ENCODE measurements at places on chromosomes 1 and 21.

DNA sequence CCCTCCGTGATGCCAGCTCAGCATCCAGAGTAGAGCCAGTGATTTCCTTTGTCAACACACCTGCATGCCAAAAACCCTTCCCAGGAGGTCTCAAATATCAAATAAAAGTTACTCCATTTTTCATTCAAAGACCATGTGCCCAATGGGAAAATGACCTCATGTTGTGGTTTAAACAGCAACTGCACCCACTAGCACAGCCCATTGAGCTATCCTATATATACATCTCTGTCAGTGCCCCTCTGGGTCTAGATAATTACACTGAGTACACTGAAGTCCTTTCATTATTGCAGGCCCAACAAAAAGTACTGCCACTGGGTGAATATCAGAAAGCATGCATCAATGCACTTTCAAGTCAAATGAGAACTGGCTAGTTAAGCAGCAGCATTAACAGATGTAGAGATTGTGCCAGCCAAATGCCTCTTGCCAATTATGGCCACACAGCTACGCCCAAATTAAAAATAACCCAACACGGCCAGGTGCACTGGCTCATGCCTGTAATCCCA lies 117.7 kb downstream of the SLC45A1 start:
- no peak for DNase-seq

DNA sequence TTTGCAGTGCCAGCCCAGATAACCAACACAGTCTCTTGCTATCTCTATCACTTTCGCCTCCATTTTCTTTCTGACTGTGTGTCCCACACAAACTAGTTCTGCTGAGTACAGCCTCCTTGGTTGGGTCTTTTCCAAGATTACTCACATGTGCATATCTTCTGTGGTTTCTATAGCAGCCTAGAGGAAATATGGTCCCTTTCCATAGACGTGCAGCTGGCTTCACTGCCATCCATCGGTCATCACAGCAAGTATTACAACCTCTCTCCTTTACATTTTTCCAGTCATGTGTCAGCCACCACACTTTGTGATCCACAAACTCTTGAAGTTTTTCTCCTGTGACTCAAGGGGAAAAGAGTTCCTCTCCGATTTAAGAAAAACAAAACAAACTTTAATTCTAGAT lies 893.4 kb upstream of the ADGRL4 start:
- peak; percentile 80 for DNase-seq

DNA sequence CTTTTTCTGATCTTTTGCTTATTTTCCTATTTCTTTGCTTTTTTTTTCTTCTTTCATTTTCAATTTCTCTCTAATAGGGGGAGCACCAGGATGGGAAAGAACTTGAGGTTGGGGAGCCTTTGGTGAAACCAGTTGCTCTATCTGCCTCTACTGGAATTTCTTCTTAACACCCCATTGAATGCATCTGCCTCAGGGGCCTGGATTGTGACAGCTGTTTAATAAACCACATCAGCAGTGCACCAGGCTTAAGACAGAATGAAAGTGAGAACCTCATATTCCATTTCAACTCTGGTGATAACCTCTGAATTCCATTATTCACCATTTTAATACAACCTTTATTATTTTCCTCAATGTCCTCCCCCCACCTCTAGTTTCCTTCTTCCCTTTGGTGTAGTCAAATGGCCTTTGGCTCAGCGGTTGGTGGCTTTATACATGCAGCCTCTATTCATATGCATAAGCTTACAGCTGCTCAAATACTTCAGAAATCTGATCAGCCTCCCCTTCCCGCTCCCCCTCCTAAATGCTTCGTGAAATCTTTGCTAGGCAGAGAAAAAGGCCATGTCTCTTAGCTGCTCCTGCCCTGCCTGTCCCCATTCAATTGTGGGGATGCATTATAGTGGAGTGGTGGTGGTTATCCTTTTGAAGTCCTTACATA lies 537.3 kb upstream of the PLXNA2 start:
- DNase-seq = no peak

DNA sequence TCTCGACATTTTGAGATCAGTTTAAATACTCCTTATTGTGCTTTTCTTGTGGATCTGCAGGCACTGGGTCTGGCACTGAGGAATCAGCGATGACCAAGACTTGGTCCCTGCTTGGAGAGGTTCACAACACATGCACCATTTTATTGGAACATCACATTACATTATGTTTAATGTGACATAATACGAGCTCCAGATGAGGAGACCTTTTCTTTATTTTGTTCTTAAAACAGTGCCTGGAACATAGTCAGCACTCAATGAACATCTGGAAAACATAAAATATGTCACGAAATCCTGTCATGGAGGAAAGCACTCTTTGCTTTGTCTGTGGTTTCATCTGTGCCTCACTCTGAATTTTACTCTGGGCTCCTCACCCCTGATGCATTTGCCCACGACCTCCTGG lies 110.7 kb downstream of the ST6GALNAC3 start:
- no peak for DNase-seq

- no peak for DNase-seq
Measured at GRCh38 chr1:156901966-156902915, 8.7 kb downstream of the PEAR1 start.

DNA sequence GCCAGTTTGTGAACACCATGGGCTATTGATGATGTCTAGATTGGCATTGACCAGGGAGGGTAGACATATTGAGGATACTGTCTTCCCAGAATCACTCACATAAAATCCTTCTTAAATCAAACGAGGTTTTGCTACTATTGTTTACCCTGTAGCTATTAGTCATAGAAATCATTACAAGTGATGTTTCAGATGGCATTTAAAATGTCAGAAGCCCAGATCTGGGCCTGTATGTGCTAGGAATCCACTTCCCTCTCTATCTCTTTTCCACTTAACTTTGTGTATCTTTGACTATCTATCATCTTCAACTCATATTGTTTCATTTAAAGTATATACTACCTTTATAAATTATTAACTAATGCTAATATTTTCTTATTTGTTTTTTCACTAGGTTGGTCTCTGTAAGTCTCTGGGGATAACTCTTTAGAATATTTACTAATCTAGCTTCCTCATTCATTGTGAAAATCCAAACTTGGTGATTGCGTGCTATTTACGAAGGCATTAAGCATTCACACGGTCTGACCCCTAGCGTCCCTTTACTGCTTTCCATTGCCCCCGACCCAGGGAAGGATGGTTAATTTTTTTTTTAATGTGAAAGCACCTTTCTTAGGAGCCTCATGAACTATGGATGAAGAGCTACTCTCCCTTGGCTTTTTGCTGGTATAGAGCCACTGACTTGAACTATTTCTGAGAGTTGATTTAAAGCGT lies 281.8 kb downstream of the GPATCH2 start:
- DNase-seq = no peak

GRCh38 chr1:38685388-38685787 lies 174.2 kb downstream of the RRAGC start:
- no peak for DNase-seq

DNA sequence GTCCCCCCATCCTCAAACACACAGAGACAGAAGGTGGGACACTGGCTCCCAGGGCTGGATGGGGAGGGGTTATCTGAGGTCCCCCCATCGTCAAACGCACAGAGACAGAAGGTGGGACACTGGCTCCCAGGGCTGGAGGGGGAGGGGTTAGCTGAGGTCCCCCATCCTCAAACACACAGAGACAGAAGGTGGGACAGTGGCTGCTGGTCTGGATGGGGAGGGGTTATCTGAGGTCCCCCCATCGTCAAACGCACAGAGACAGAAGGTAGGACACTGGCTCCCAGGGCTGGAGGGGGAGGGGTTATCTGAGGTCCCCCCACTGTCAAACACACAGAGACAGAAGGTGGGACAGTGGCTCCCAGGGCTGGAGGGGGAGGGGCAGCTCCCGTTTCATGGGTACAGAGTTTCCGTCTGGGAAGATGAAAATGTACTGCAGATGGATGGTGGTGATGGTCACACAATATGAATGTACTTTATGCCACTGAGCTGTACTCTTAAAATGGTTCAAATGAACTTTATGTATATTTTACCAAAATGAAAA lies 69.2 kb downstream of the SCCPDH start:
- no peak for DNase-seq

- DNase-seq = no peak
Measured at GRCh38 chr1:38662126-38662525, 197.4 kb downstream of the RRAGC start.

DNA sequence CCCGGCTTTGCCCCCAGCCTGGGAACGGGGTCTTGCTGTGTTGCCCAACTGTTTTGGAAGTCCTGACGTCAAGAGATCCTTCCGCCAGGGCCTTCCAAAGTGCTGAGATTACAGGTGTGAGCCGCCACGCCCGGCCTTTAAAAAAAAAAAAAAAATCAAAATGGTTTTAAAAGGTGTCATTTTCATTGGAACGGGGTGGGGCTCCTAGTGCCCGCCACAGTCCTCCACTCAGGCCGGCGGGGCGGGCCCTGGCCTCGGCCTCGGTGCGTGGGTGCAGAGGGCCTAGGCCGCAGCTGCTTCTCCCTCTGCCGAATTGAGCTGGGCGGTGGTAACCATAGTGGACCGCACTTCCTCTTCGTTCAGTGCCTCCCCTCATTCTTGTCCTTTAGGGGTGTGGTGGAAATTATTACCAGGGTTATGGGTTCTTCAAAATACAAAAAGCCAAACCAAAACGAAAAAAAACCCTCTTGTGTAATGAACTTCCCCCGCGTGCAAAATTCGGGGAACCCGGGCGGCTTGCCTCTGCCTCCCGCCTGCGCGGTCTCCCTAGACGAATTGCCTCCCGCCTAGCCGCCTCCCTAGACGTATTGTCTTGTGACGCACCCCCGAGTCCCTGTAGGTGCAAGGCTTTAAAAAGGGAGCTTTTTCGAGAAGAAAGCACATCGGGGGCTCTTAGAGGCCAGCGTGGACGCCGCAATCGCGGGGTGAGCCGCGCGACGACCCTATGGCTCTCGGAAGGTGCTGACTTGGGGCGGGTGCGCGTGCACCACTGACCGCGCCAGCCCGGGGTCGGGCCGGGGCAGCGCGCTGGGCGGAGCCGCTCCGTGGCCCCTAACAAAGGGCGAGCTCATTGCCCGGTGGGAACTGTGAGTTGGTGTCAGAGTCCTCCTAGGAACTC lies 10.5 kb upstream of the SPEN start:
- no peak for DNase-seq

All from mammary epithelial cell (primary cell).